Right renal pelvis (tissue), 4 donors: ENCODE measurements at places on chromosomes 1 and 21. TPM values are rescaled to one million over a fixed set of nuclear protein-coding genes. Genes with fewer than 3 reads are reported as not detected.

- DNase-seq = no peak
Measured at GRCh38 chr21:38806153-38806941, 618 bp downstream of the ETS2 start.

GRCh38 chr1:222241410-222241809, 306.5 kb downstream of the HHIPL2 start:
- DNase-seq = no peak

DNA sequence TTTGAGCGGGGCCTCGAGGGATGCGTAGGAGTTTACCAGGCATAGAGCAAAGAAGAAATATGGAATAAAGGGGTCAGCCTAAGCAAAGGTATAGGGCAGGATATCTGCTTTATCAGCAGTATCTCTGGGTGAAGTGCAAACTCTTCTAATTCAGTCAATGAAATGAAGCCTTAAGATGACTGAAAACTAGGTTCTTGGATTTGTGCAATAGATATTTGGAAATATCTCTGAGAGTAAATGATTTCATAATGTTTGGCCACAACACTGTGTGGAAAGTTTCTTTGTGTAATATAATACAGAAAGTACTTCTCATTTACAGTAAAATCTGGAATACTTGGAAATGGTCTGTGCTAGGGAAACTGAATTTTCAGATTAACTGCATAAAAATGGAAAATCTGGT, 26.1 kb downstream of the KCNJ15 start:
- no peak for DNase-seq

DNA sequence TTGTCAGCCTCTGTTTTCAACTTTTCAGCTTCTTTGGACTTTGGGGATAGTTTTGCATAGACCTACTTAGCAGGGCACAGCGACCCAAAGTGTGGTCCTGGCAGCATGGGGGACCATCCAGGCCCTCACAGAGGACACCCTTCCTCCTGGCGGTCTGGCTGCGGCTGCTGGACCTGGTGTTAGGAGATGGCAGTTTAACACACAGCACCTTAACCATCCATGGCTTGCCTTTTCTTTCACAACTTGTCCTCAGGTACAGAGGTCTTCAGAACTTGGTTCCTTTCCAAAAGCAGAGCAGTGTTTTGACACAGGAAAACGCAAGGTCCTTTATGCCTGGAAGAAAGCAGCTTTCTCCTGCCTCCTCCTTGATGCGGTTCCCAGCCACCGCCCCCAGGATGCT, 68.1 kb downstream of the RHOU start:
- DNase-seq = no peak

- DNase-seq = no peak
Measured at GRCh38 chr1:52359676-52360594, 6.1 kb downstream of the CC2D1B start.

GRCh38 chr1:76186554-76187170, 112.1 kb downstream of the ST6GALNAC3 start:
- DNase-seq = no peak

The KRTAP11-1 gene
- not detected for polyA plus RNA-seq

The TMPRSS15 gene
- 0.29 TPM for polyA plus RNA-seq

The SEC16B gene
- 5.4 TPM for polyA plus RNA-seq

The RHEX gene
- 2.5 TPM for polyA plus RNA-seq

The RNU1-1 gene
- polyA plus RNA-seq = not detected

The F11R gene
- polyA plus RNA-seq = 81.3 TPM

The RAP1GAP gene
- polyA plus RNA-seq = 26.4 TPM
